Nephron progenitor cell (in vitro differentiated cells): ENCODE measurements at places on chromosomes 7 and 10.

DNA sequence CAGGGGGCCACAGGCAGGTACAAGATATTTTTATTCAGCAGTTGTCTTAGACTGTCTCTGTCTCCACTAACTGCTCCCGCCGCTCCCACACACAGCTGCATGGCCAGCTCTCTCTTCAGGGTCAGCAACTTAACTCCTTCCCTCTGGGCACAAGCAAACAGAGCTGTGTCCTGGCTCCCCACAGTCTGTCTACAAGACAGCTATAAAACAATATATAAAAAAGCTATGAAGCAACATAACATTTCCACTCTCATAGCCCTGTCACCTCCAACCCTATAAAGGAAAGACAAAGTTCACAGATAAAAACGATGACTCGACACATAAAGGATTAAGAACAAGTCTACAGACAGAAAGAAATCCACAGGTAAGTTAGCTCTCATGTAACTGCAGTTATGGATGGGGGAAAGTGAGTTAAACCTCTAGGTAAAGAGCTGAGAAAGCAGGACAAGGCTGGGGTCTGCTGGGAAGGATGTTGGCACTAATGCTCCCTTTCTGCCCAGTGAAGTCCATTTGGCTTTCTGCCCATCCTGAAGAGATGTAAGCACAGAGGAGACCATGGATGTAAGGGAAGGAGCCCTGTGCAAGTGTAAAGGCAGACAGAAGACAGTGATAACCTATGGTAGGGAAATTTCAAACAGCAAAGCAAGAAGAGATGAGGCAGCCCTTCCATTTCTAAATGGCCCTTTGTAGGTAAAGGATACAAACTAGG, 27.0 kb downstream of the RAPGEF5 start:
- peak; percentile 28 for DNase-seq

GRCh38 chr10:131134001-131134576, 177.4 kb downstream of the TCERG1L start:
- DNase-seq, result no peak

GRCh38 chr7:140653319-140654108, 12.9 kb upstream of the DENND2A start:
- DNase-seq, result peak; percentile 71

DNA sequence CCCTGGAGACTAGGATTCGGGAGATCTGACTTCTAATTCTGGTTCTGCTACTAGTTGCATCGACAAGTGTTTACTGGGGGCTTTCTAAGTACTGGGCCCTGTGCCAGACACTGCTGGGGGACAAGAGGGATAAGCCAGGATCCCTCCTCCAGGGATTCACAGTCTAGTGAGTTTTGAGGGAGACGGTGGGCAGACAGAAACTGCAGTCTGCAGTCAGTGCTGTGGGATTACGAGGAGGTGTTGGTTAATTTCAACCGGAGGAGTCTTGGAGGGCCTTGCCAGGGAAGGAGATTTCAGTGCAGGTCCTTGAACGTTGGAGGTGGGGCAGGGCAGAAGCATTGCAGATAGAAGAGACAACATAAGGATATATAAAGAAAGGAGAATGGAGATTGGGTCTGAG, 3.5 kb upstream of the KCNH2 start:
- DNase-seq, result no peak

DNA sequence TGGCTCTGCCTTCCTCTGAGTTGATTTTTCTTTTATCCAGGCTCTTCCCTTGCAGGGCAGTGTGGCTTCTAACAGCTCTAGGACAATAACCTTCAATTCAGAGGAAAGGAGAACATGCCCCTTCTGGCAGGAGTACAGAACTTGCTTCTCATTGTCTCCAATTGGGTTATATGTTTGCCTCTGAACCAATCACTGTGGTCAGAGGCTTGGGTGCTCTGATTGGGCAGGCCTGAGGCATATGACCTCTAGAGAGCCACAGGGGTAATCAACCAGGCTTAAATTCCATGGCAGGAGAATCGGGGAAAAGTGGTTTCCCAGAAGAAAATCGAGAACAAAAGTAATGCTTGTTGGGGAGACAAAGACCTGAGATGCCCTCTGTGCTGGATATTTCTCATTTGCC, 240.0 kb downstream of the REEP3 start:
- DNase-seq, result no peak

DNA sequence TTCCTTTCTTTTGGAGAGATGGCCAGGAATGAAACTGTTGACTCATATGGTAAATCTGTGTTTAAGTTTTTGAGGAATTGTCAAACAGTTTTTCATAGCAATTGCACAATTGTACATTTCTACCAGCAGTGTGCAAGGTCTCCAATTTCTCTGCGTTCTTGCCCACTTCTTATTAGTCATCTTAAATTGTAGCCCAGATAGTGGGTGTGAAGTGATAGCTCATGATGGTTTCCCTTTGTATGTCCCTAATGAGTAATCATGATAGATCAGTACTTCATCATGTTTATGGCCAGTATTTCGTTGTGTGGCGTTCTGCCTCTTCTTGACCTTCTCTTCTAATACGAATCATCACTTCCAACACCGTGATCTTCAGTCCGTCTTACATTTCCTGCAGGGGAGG, 136.3 kb downstream of the DOCK1 start:
- DNase-seq, result no peak

DNA sequence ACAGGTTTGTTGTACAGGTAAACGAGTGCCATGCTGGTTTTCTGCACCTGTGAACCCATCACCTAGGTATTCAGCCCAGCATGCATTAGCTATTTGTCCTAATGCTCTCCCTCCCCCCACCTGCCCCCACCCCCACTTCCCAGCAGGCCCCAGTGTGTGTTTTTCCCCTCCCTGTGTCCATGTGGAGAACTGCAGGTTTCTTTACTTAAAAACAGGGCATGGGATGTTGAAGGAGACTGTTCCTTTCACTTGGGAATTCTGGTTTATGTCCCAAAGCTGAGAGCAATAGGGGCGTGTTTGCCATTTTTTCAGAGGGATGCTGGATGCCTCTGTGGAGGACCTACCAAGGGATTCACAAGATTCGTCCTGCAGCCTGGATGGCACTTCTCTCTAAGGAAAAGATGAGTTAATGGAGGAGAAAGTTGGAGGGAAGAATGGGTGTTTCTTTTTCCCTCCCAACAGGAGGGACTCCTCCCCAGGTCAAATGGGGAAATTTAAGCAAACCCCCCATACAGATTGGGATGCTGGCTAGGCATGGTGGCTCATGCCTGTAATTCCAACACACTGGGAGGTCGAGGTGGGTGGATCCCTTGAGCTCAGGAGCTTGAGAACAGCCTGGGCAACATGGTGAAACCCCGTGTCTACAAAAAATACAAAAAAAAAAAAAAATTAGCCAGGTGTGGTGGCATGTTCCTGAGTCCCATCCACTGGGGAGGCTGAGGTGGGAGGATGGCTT, 136.0 kb downstream of the GALNT17 start:
- DNase-seq, result no peak

- peak; percentile 63 for DNase-seq
Measured at GRCh38 chr10:71045204-71045809, 156.9 kb upstream of the PCBD1 start.

- no peak for DNase-seq
Measured at GRCh38 chr10:21926949-21927348, 76.6 kb downstream of the DNAJC1 start.

DNA sequence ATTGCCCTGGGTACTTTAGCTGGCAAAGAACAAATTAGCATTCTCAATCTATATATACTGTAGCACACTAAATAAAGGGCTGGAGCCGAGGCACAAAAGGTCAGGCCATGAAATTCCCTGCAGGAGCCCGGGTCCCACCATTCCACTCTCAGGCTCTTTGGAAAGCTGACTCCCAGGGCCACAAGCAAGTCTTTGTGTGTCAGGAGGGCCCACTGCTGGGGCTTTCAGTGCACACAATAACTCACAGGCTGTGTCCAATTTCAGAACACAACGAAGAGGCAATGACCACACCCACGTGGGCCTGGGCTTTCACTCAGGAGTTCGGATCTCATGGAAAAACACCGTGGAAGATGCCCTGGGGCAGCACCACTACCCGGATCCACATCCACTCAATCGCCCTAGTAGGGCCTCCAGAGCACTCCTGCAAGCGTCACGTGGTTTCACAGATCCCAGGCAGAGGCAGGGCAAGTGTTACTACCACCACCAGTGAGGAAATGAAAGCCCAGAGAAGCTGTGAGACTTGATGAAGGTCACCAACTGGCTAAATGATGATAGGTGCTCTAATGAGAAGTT, 60.3 kb downstream of the COBL start:
- no peak for DNase-seq

- no peak for DNase-seq
Measured at GRCh38 chr7:47624689-47625088, 42.8 kb upstream of the TNS3 start.

DNA sequence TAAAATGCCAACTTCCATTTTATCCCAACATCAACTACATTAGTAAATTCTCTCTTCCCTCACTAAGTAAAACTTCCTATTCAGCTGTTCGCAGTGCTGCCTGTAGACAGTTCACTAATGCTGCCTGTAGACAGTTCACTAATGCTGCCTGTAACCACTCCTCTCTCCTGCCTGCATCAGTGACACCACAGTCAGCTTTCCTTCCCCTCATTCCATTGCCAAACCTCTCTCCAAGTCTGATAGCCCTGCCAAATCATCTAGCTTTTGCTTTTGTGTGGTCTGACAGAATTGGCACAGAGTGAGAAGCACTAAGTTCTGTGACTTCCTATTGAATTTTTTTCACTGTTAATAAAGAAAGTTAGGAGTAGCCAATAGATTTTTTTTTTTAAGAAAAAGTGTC, 43.0 kb upstream of the MACC1 start:
- DNase-seq, result no peak

DNA sequence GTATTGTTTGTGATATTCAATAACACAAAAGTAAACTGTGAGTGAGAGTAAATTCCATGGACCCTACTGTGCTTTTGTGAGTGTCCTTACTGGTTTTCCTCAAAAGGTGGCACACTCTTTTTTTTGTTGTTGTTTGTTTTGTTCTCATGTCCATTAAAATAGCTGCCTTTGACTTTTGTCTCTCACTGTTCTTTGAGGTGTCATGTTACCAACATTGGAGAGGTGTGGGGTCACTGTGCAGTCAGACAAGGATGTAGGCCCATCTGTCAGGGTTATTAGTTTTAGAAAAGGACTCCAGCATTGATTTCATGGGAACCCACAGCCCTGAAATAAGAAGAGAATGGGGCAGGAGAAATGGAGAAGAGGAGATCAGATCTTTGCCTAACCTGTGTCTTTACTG, 383.1 kb downstream of the SORCS3 start:
- no peak for DNase-seq

DNA sequence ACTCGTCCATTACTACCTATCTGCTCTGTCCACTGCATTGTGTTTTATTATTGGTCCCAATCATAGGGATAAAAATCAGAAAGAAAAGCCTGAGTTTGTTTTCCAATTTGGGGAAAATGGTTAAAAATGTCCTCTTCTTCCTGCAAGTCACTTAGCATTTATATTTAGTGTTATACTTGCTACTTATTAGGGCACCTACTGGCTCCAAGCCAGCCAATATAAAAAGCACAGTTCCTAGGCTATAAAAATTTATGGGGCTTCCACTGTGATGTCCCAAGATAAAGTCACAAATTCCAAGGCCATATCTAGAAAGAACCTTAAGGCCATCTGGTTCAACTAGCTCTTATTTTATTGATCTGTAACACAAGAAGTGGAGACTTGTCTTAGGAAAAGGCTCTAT, 3.2 kb downstream of the SLC35B4 start:
- DNase-seq, result no peak

DNA sequence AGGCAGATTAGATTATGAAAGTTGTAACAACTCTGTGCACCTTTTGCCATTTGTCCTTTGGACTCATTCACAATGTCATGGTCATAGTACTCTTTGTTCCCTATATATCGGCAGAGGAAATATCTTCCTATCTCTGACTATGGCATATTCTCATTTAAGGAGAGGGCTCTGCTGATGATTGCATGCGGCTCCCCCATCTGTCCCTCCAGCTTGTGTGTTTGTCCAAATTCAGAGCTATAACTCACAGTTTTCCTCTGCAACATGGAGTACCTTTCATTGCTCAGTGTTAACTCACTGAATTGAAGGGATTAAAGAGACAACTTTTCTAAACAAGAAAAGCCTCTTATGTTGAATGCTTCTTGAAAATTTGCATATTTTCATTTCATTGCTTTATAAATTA, 145.5 kb downstream of the OTUD1 start:
- DNase-seq, result no peak

- no peak for DNase-seq
Measured at GRCh38 chr10:78471326-78471722, 437.7 kb downstream of the RPS24 start.

DNA sequence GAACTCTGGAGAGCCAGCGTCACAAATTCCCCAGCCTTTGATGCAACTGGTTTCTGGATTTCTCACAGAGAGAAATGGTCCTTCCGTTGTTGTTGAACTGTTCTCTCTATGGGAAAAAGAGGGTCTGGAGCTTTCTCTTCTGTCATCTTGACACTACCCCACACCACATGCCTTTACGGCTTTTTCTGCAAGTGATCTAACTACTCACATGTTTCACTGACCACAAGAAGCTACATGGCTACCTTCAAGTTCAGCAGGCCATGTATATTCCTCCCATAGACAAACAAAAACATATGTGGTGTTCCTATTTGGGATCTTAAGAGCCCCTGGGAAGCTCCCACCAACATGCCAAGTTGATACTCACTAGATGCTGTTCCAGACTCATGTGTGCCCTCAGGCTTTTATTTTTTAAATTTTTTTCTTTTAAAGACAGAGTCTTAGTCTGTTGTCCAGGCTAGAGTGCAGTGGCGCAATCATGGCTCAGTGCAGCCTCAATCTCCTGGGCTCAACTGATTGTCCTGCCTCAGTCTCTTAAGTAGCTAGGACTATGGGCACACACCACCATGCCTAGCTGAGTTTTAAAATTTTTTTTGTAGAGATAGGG, 72.0 kb downstream of the RNF216 start:
- no peak for DNase-seq

DNA sequence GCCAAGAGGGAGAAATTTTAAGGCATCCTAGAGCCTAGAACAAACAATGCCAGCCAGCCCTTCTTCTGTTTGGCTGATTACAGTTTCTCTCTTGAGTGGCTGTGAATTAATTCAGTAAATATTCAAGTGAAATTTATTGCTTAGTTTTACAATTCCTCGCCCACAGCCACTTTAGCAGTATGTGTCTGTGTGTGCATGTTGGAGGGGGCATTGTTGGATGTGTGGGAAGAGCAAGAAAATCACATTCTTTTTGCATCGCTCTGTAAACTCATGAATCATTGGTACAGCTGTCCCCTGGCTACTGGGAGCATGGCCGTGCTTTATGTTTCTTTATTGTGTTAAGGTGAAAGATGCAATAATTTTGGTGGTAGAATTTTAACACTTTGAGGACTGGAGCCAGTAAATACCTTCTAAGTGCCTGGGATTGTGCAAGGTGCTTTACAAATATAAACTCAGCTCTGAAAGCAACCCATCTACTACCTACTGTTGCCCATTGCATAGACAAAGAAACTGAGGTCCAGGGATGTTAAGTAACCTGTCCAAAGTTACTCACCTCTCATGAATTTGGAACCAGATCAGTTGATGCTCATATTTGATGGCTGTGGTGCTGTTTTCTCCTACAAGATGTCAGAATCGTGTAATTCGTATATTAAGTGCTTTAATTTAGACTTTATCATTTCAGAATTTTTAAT, 89.9 kb upstream of the BTBD16 start:
- no peak for DNase-seq

- no peak for DNase-seq
Measured at GRCh38 chr10:121873236-121873635, 54.6 kb downstream of the ATE1 start.
